GM23248 (cell line): ENCODE measurements at places on chromosomes 1 and 21.

- H3K27ac ChIP-seq: no peak overlapping the region
- peaks cover 6% of the 10 kb centered on the region; the same call in 1 of the 2 replicates for H3K4me1 ChIP-seq
- H3K36me3 ChIP-seq: no peaks in the 10 kb centered on the region
These were observed 24.3 kb upstream of the CCDC190 start for GRCh38 chr1:162885265-162885664.

DNA sequence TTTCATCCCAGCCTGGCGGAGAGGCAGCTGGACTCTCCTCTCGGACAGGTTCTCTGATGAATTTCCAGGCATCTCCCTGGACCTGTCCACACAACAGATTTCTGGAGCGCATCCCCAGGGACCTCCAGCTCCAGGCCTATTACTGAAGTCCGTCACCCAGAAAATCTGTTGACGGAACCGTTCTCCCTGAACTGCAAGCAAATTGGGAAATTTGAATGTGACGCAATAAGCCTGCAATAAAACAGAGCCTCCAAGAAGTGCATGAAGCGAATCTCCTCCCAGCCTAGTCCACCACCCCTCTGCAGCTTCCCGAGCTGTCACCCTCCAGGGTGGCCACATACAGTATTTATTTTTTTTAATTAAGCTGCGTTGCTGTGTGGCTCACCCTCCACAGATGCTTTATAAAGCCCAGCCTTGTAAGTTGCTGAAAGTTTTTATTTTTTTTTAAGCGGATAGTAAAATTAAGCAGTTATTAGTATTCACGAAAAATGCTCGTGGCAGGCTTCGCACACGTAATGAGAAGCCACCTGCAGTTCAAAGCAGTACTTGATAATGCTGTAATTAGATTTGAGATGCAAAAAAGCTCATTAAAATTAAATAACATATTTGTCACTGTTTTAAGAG lies 173.3 kb downstream of the CAMTA1 start:
- peaks cover 10% of the 10 kb centered on the region for H3K4me1 ChIP-seq
- no peaks in the 10 kb centered on the region; the same call in 1 of the 2 replicates for H3K27me3 ChIP-seq
- H3K36me3 ChIP-seq: no peaks in the 10 kb centered on the region
- no peak overlapping the region for H3K4me3 ChIP-seq
- no peak overlapping the region for H3K27ac ChIP-seq

GRCh38 chr1:72662918-72663317 lies 380.6 kb upstream of the NEGR1 start:
- no peak for DNase-seq
- 0 out of 2 replicates have a peak, but pooled peaks cover 13% of the 10 kb centered on the region for H3K27me3 ChIP-seq
- H3K27ac ChIP-seq: no peak overlapping the region
- H3K4me3 ChIP-seq: no peak overlapping the region

GRCh38 chr1:2380816-2381591 lies 10.3 kb downstream of the MORN1 start:
- DNase-seq: no peak
- no peaks in the 10 kb centered on the region for H3K36me3 ChIP-seq
- no peaks in the 10 kb centered on the region for H3K4me1 ChIP-seq
- H3K27ac ChIP-seq: no peak overlapping the region
- H3K4me3 ChIP-seq: no peak overlapping the region
